ENCODE measurements at places on chromosomes 5 and 9.

- DNase-seq = no peak
Measured at GRCh38 chr5:156693113-156693512, 157.0 kb upstream of the PPP1R2B start.

DNA sequence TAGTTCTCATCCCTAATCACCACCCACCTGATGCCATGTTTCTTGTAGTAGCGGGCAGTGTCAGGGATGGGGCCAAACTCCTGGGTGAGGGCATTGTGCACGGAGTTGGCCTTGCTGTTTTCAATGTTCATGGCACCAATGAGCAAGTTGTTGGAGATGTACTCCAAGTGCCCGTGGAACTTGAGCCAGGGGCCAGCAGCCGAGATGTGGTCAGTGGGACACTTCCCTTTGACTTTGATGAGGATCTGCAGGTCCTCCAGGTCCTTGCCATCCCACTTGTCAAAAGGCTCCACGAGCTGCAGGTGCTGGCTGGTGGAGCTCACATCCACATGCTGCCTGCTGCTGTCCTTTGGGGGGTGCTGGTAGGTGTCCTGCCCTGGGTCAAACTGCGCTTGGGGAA, 162.2 kb upstream of the SV2C start:
- DNase-seq = no peak

GRCh38 chr9:131468031-131468430, 34.7 kb upstream of the POMT1 start:
- no peak for DNase-seq

DNA sequence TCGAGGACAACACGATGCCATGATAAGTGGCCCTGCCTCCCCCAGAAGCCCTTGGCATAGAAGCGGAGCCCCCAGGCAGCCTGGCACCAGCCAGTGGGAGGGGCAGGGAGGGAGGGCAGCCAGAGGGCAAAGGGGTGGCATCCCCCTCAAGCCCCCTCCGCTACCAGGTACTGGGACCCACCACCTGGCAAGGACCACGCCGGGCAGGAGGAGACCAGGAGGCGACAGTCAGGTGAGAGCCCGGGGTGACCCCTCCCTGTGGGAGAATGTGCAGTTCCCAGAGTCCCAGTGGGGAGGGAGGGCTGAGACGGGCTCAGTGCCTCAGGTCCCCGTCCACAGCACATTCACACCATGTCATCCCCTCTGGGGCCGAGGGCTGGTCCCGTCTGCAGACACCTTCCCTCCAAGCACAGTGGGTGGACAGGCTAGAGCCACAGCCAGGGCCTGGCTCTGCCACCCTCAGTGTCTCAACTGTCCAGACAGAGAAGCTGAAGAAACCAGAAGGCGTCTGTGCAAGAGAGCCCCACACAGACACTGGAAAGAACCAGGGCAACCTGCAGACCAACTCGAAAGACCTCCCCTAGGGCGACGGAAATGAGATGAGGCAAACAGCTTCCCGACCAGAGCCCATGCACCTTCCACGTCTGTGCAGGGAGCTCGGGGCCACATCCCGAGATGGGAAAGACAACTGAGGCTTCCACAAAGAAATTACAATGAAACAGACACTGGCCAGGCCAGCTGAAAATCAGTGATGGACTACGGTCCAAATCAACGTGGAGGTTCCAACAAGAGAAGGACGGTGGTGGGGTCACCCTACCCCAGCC, 11.1 kb downstream of the BRD3 start:
- DNase-seq = no peak

DNA sequence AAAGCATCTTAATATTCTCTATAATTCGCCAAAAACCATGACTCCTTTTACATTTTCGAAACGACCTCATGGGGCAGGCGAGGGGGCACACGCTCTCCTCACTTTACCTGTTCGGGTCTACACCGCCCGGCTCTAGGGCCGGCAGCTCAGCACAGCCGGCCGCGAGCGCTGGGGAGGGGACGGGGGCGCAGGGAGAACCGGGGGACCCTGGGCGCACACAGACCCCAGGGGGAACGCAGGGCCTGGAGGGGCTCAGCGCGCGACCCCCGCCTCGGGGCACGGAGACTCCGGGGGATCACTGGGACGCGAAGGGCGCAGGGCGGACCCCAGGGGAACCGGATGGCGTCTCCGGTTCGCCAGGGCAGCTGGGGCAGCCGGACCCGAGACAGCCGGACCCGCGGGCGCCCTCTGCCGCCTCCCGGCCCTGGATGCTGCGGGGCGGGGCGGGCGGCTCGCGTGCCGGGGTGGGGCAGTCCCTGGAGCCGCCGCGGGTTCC, at the start of gene AHRR:
AHRR (plus strand) TSS at position 485 of the 496 bp plus-strand sequence. CDS start 22,189 bp downstream, outside the sequence.
- no peak for DNase-seq

- DNase-seq = no peak
Measured at GRCh38 chr9:120177121-120177520, 402.8 kb downstream of the CDK5RAP2 start.
